Stomach (tissue), 19 donors: ENCODE measurements at places on chromosomes 16 and 17. TPM values are rescaled to one million over a fixed set of nuclear protein-coding genes. Genes with fewer than 3 reads are reported as not detected.

DNAAF1 gene
- total RNA-seq, result 0.37 TPM

KRTAP4-5 gene
- not detected for total RNA-seq

GP1BA gene
- total RNA-seq, result not detected

KCNJ12 gene
- 10.5 TPM for total RNA-seq

TM4SF5 gene
- not detected for total RNA-seq

ZNF205 gene
- total RNA-seq, result 0.87 TPM

KRT17 gene
- total RNA-seq, result 3.1 TPM

FNDC8 gene
- total RNA-seq, result not detected

ITGAL gene
- 11.3 TPM for total RNA-seq

RND2 gene
- total RNA-seq, result not detected

FBXW10B gene
- total RNA-seq, result 2.0 TPM

TTLL6 gene
- total RNA-seq, result 1.5 TPM

KRT20 gene
- total RNA-seq, result 101 TPM

ST6GALNAC2 gene
- total RNA-seq, result 2.3 TPM

KRTAP4-4 gene
- not detected for total RNA-seq

ZNF18 gene
- total RNA-seq, result 13.2 TPM

BRIP1 gene
- 5.8 TPM for total RNA-seq

CA7 gene
- not detected for total RNA-seq

TMEM235 gene
- not detected for total RNA-seq

ITGB4 gene
- 136 TPM for total RNA-seq

KRT31 gene
- total RNA-seq, result not detected
